ENCODE measurements at places on chromosomes 7 and 10.

DNA sequence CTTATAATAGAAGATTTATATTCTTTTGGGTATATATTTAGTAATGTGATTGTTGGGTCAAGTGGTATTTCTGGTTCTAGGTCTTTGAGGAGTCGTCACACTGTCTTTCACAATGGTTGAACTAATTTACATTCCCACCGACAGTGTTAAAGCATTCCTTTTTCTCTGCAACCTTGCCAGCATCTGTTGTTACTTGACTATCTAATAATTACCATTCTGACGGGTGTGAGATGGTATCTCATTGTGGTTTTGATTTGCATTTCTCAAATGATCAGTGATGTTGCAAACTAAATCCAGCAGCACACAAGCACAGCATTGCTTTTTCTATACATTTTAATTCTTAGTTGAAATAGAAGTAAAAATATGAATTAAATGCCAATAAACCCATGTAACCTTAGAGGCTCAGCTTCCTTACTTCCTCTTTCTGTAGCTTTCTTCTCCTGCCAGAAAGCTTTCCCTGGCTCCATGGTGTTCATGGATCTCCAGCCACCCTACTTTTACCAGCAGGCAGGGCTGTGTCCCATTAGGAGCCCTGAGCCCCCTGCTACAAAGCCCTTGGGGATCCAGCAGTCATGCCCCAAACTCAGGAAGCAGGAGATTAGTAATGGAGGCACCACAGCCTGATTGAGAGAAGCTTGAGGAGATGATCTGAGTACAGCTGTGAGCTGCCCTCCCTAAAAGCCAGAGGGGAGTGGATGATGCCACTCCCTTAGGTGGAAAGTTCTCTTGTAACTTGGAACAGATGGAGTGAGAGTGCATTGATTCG, 158.6 kb downstream of the TMEM178B start:
- no peak for DNase-seq

DNA sequence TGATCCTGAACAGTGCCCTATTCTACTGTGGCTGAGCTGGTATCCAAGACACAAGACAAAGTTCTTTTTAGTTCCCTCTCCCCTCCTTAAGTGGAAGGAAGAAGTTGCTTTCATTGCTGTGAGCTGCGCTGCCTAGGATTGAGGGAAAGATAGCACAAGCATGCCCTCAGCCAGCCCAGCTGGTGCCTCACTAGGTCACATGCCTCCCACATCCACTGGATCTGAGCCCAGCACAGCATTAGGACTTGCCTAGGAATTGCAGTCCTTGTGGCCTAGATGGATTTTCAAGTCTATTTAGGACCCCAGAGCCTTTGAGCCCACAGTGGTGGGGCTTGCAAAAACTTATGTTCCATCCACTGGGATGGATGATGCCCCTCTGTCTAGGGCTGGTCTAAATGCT, 214.2 kb downstream of the ZNF248 start:
- no peak for DNase-seq

- no peak for DNase-seq
Observed at GRCh38 chr7:87204933-87205332, 14.6 kb downstream of the TMEM243 start.

GRCh38 chr7:74481458-74482196, 27.9 kb downstream of the GTF2IRD1 start:
- DNase-seq: no peak

Data from mesenteric fat pad (tissue), 1 donor.